ENCODE measurements at places on chromosomes 6 and 20. TPM values are rescaled to one million over a fixed set of nuclear protein-coding genes. Genes with fewer than 3 reads are reported as not detected.

LINC00237 gene
- total RNA-seq, result not detected

DNA sequence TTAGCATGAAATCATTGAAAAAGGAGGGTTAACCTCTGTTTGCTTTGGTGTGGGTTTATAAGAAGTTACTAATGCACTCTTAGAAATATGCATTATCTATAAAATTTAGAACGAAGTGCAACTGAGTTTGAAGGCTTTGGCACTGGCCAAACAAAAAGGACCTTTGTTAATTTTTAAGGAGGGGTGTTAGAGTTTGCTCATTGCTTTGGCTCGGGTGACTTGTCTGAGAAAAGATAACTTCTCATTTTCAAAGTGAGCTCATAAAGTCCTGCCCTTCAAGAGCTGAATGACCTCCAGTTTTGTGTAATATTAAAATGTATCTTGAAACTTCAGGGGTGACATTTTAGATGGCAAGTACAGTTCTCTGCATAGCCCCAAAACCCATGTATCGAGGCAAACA lies 25.9 kb downstream of the NEDD9 start:
- no peak for DNase-seq

- no peak for DNase-seq
Measured at GRCh38 chr6:130314271-130314670, 51.5 kb upstream of the TMEM200A start.

GRCh38 chr6:148494226-148494625 lies 151.6 kb downstream of the SASH1 start:
- DNase-seq, result no peak
